Stimulated activated CD4-positive, alpha-beta T cell treated with anti-CD3 and anti-CD28 coated beads, Interleukin-4, amount 100 ng/mL, for 24 hours (primary cell): ENCODE measurements at places on chromosomes 12 and 14.
A peak's percentile ranks its signal among the peaks of the same experiment; 100 is the strongest.

- DNase-seq = no peak
Measured at GRCh38 chr14:64409126-64409920, 21.2 kb downstream of the MTHFD1 start.

- DNase-seq = no peak
Measured at GRCh38 chr12:11811008-11811407, 161.5 kb downstream of the ETV6 start.

DNA sequence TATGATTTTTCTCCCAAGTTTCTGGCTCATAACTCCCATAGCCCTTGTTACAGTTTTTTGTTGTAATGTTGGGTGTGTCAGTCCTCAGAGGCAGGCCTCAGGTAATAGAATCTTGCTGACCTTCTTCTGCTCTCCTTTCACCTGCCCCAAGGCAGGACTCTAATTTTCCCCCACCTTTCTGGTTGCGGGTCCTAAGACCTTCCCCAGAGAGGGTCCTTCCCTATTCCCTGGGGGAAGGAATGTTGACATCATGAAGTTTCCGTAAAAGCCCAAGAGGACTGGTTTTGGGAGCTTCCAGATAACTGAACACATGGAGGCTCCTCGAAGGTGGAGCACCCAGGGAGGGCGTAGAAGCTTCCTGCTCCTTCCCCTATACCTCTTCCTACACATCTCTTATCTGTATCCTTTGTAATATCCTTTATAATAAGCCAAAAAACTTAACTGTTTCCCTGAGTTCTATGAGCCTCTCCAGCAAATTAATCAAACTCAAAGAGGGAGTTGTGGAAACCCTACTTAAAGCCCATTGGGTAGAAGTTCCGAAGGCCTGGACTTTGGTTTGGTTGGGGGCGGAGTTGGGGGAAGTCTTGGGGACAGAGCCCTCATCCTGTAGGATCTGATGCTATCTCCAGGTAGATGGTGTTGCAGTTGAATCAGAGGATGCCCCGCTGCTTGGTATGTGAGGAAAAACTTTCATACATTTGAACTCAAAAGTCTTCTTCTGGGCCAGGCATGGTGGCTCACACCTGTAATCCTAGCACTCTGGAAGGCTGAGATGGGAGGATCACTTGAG lies 9.0 kb upstream of the TMED10 start:
- DNase-seq = no peak

DNA sequence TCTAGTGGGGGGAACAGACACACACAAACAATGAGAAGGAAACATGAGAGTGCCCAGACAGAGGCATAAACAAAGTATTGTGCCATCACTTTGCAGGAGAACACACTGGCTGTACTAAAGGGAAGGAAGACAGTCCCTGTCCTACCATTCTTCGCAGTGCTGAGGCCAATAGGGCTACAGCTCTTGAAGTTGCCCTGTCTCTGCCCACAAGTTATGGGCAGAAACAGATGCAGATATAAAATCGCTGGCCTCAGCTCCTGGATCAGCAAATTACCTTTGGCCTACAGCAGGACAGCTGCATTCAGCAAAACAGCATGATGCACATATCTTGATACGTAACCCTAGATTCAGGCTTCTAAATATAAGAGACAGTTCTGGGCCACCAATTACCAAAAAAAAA lies 23.0 kb upstream of the PRKAB1 start:
- no peak for DNase-seq

DNA sequence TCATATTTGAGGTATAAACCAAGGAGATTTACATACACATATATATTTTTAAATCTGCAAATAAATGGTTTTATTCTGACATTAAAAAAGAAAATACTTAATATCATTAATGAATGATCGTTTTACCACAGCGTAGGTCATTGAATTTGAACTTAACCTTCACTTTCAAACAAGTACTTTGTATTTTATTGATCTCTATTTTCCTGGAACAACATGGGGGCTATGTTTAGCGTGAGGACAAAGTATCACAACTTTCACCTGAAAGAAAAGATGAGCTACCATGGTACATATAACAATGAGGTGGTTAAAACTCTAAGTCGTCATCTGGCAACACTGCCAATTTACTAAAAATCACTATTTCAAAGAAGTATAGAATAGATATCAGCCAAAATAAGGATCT lies 6.0 kb downstream of the GYS2 start:
- no peak for DNase-seq

- DNase-seq = no peak
Measured at GRCh38 chr14:38616959-38617358, 361.1 kb upstream of the CLEC14A start.

DNA sequence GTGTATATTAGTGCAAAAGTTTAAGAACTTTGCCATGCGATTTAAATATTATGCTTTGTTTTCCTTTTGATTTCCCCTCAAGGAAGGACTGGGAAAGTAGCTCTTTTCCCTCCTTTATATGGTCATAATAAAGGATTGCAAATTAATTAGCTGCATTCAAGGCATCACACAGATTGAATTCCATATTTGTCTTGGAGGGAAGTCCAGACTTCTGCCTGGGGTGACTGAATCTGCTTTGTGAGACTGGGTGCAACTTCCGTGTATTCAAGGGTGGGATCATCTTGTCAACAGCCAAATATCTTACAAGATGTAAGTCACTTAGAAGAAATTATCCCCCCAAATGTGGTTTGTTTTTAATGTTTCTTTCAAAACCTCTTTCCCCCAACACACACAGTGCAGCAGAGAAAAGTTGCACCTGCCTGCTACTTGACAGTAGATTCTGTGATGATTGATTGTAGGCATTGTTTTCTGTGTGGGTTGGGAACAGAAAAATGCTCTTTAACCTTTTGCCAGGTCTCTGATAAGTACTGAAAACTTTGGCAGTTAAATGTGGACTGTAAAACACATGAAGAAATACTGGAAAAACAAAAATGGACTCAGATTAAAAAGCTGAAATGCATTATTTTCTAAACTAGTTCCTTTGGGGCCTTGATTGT lies 28.4 kb downstream of the STK38L start:
- DNase-seq = no peak

- DNase-seq = no peak
Measured at GRCh38 chr14:89787525-89787924, 167.0 kb downstream of the EFCAB11 start.

- DNase-seq = no peak
Measured at GRCh38 chr12:107894589-107894988, 120.1 kb downstream of the ASCL4 start.

- DNase-seq = no peak
Measured at GRCh38 chr14:99551034-99551922, 52.7 kb downstream of the CCDC85C start.

DNA sequence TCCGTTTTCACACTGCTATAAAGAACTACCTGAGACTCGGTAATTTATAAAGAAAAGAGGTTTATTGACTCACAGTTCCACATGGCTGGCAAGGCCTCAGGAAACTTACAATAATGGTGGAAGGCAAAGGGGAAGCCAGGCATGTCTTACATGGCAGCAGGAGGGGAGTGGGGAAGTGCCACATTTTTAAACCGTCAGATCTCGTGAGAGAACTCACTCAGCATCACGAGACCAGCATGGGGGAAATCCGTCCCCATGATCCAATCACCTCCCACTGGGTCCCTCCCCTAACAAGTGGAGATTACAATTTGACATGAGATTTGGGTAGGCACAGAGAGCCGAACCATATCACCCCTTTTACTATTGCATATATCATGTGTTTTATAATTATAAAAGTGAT lies 2.0 kb upstream of the PIGH start:
- no peak for DNase-seq

DNA sequence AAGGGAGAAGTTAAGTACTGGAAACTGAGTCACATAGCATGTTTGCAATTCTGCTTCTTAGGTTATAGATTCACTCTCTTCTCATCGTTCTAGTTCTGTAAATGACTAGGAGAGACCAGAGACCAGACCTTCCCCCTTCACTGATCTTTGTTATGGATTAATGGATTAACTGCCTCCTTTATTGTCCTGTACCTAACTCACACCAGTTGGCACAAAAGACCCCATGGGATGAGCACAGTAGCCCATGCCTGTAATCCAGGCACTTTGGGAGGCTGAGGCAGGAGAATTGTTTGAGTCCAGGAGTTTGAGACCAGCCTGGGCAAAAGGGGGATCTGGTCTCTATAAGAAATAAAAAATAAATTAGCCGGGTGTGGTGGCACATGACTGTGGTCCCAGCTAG lies 20.8 kb downstream of the BCAT1 start:
- no peak for DNase-seq

DNA sequence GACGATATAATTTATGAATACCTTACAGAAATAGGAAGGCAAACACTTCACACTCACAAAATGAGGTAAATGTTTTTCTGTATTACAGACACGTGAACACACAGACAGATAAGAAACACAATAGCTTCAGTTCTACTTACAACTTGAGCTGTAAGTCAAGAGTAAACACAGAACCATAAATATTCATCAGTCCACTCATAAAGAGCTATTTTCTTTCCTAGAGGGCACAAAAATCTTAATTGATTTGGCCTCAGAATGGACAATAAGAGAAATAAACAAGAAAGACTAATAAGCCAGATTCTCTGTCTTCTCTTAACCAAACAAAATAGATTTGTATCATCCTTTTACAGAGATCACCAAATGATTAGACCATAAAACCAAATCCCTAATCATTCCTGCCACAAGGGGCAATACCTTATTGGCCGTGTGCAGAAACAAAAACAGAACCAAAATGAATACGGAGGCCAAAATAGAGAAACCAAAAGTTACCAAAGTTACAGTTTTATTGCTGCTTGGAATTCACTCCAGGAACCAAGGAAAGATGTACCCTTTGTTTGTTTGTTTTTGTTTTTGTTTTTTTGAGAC lies 38.1 kb upstream of the GARIN2 start:
- no peak for DNase-seq

DNA sequence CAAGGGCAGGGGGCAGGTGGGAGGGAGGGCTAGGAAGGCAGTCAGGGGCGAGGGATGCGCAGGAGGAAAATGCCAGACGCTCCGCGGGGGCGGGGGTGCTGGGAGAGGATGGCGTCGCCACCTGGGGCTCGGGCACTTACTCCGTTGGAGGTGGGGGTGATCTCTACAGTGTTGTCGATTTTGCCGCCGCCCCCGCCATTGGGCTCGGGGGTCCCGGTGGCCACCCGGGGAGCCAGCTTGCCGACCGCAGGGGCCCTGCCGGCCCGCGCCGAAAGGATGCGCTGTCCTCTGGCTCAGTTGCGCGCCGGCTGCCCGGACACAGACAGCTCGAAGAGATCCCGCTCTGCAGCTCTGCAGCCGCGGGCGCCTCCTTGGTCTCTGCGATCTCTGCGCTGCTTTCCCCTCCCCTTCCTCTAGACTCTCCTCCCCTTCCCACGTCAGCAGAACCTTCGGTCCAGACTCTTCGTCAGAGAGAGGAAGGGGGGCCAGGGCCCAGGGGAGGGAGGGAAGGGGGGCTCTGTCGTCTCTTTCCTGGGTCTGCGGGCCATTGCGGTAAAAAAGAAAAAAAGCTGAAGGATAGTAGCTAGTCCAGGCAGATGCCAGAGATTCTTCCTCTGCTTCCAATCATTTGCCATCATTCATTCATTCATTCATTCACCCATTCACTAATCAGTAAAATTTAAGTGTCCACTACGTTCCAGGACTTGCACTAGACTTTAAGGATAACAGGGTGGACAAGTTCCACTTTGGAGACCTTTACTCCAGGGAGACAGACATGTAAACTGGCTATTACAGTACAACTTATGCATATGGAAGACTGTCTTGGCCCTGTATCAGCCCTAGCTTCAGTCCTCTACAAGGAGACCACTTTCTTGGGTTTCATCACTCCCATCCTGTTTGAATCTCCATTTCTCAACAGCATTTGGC lies at the start of gene SLC22A17:
Gene SLC22A17, minus strand, starts transcription at position 382 of the 927 bp plus-strand sequence.
- peak; percentile 56 for DNase-seq
